Right renal cortex interstitium (tissue), 3 donors: ENCODE measurements at places on chromosomes 5 and 9. TPM values are rescaled to one million over a fixed set of nuclear protein-coding genes. Genes with fewer than 3 reads are reported as not detected.

DNA sequence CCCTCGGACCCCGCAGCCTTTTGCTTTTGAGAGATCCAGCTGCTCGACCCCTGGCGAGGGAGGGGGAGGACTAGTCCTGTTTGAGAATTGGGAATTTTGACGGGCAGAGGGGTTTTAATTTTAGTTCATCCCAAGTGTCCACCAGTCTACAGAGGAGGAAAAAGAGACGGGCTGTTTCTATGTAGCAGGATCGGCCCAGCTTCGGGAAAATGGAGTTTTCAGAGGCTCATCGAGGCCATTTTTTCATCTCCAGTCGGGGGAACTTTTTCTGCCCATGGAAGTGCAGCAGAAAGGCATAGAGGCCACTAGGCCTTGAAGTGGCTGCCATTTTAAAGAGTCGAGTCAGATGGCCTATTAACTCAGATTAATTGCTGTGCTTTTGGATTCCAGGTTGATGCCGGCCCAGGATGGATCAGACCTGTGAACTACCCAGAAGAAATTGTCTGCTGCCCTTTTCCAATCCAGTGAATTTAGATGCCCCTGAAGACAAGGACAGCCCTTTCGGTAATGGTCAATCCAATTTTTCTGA lies 1.2 kb downstream of the NSD1 start:
- DNase-seq = no peak

DNA sequence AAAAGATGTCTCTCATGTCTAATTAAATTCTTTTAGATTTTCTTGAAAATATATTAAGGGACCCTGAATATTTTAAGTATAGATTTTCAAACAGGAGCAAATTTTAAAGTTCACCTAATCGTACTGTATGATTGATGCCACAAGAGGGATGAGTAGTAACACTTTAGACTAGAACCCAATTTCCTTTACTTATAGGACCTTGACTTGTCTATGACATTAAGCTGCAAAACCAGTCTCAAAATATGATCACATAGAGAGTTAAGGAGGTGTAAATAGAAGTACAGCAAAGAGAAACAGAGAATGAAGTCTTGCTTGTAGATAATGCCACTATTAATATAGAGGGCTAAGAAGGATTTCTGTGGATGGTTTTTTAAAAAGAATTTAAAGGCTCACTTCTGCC lies 312.9 kb upstream of the PRR16 start:
- DNase-seq = no peak

- no peak for DNase-seq
These were observed 21.9 kb downstream of the NR2F1 start for GRCh38 chr5:93604644-93605515.

Gene RLN2
- 3.4 TPM for polyA plus RNA-seq

Gene SARDH
- 7.9 TPM for polyA plus RNA-seq

DNA sequence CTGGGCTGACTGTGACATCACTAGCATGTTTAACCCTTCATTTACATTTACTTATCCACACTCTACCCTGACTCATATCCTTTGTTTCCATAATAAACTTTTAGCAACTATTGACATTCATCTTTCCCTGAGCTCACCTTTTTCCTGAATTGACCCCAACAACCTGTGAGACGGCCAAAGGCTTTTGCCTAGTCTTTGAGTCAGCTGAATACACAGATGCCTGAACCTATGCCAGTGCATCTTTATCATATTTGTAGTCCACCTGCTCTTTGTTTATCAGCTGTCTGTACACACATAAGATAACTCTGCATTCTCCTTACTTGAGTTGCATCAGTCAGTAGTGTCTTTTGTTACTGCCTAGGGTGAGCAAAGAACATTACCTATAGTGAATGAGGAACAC lies 128.5 kb upstream of the HMHB1 start:
- DNase-seq = no peak

DNA sequence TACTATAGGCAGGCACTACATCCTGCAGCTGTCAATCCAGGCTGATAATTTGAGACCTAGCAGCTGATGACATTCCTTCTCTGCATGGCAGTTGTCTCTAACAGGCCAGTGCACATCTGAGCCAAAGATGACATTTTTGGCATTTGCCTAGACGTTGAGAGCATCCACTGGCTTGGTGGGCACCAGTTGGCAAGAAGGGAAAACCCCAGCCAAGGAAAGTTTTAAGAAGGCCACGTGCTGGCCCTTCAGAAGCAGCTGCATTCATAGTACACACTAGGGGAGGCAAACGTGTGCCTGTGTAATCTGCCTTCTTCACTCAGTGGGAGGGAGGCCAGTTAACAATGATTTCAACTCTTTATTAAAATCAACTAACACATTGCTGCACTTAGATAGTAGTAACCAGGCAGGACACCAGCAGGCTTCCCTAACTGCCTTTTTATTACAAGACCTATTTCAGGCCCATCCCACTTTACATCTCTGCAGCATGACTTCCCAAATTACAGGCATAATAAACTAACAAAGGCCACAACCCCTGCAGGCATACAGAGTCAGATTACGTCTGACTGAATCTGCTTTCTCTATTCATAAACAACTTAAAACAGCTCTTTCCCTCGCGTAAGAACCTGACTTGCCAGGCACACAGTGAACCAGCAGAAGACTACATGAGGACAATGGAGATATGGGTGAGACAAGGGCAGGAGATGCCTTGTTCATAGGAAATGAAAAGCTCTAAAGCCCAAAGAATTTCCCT lies 576.3 kb downstream of the PDE4D start:
- no peak for DNase-seq

Gene HTR1A
- not detected for polyA plus RNA-seq

GRCh38 chr9:120210274-120210673 lies 369.7 kb downstream of the CDK5RAP2 start:
- peak; percentile 19 for DNase-seq

DNA sequence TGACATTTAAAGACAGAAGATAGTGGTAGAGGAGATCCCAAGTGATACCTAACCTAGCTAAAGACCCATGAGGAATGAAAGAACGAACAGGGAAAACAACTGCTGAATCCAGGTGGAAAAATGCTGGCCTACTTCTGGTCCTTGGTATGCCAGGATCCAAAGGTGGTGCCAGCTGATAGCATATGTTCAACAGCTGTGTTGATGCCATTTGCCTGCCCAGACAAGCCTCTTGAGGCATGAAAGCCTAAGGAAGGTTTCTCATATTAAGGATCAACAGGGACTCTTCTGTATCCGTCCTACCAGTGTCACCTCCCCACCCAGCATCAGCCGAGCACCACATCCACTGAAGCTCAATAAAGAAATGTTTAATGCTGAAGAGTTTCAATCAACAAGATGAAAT lies 225.7 kb upstream of the DMRT1 start:
- no peak for DNase-seq
